ENCODE measurements at places on chromosomes 5 and 9.

GRCh38 chr5:8270246-8270645 is 401.3 kb downstream of the MTRR start:
- no peak for DNase-seq

GRCh38 chr9:128055344-128056040 is 11.6 kb downstream of the NAIF1 start:
- DNase-seq: no peak

DNA sequence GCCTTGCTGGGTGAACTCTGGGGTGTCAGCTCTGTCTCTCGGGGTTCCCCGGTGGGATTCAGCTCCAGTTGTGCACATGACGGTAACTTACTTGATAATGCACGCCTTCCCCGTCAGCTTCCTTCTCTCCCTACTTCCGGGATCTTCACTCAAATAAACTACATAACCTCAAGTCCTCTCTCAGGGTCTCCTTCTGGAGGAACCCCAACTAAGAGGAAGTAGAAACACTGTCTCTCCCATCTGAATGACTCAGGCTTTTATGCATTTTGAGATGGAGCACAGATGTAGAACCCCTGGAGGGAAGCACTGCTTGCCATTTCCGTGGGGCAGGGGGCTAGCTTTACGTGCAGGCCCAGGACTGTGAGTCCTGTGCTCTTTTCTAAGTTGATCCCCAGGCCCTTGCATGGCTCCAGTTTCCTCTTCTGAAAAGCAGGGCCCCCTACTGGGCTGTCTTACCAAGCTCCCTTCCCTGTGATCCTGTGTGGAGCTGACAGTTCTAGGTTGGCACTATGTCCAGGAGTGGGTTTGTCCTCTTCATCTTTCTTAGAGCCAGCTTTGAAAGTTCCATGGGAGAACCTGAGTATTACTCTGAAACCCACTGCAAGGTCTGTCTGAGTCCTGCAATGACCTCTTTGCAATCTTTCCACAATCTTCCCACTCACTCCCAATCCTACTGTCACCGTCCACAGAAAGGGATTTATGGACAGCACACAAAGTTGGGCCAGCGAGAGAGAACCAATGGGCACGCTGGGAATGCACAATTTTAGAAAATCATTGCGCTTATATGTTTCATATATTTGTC is 17.7 kb downstream of the S1PR3 start:
- no peak for DNase-seq

DNA sequence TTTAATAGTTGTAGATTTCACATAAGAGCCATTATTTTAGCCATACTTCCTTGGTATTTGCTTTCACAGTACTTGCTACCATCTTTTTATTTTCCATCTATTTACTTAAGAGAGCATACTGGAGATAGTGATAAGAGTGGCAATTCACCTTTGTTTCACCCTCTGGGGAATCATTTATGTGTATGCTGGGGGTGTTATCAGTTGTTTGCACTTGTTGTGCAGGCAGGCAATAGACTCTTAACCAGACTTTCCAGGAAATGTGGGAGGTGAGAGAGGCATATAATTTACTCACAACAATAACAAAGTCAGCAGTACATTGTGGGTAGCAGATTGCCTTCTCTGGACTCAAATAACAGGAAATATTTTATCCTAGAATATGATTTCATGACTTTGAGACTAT is 1018.3 kb downstream of the CDH12 start:
- peak; percentile 76 for DNase-seq

DNA sequence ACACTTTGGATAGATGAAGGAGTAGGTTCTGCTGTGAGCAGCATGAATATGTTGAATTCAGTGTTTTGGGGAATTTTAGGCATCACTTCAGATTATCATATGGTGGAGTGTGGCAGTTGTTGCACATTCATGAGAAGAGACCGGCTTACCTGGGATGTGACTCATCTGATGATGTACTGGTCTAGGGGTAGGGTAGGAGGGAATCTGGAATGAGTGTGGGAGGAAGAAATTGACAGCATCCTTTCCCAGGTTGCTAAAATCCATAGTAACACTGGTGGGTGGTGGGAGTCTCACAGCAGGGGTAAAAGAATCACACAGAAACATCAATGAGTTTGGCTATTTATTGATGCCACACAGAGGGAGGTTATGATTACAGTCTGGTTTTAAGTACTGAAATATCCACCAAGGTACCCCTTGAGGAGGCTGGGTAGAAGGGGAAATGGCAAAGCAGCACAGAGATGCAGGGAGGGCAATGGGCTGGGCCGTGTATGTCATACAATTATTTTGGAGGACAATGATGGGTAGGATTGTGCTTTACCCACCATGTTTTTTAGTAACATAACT is 82.5 kb downstream of the TARS1 start:
- DNase-seq: no peak

GRCh38 chr9:121299467-121300282 is 31.7 kb downstream of the GSN start:
- DNase-seq: no peak
